Activated CD8-positive, alpha-beta T cell treated with anti-CD3 and anti-CD28 coated beads, Interleukin-2, amount 10 ng/mL, durations not matched to agents 7 days and 5 days (primary cell): ENCODE measurements at places on chromosomes 5 and 9.

GRCh38 chr5:163580516-163580915 is 75.1 kb downstream of the MAT2B start:
- DNase-seq: no peak

GRCh38 chr5:72463449-72464052 is 43.7 kb downstream of the ZNF366 start:
- no peak for DNase-seq

DNA sequence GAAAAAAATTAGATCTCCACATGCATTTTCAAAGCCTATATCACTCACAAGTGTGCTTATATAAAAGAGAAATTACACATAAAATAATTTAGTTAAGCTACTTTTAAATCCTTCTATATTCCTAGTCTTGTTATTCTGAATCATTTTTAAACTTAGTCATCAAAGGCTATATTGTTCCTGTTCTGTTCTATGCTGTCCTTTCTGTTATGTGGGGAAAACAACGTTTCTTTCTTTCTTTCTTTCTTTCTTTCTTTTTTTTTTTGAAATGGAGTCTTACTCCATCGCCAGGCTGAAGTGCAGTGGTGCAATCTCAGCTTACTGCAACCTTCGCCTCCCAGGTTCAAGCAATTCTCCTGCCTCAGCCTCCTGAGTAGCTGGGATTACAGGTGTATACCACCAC is 389.2 kb upstream of the FTMT start:
- no peak for DNase-seq

DNA sequence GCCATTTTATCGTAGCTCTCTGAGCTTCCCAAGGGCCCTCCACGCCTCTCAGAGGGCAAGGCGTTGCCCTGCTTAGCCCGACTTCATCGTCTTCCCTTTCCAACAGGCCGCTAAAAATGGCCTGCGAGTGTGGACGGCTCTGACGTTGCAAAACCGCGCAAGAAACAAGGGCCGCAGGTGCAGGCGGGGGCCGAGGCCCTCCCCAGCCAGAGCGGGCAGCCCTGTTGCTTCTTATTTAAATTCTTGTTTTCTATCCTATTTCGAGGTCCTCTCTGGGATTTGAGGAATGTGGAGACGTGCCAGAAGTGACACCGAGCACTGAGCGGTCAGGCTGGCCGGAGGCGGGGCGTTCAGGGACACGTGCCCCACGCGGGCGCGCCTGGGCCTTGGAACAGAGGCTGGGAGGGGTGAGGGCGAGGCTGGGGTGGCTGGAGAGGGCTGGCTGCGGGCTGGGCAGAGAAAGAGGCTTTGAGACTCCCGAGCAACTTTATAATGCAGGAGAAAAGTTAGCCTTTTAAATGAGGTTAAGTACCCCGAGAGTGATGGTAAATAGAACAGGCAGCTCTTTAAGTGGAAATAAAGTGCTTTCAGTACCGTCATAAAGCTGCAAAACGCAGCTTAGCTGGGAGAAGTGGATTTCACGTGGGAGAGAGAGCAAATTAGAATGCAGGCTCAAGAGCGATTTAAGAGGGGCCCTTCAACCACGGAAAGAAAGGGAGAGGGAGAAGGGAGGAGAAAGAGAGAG is 243.6 kb downstream of the AUH start:
- DNase-seq: no peak

GRCh38 chr5:81825237-81825636 is 74.3 kb upstream of the SSBP2 start:
- no peak for DNase-seq

- DNase-seq: no peak
Observed at GRCh38 chr5:88890070-88890781, 7.2 kb upstream of the MEF2C start.

- no peak for DNase-seq
Observed at GRCh38 chr5:57986761-57987341, 473.0 kb downstream of the PLK2 start.

GRCh38 chr9:108149326-108149725 is 659.8 kb upstream of the KLF4 start:
- no peak for DNase-seq

- DNase-seq: no peak
Observed at GRCh38 chr5:14330291-14330690, 187.1 kb downstream of the TRIO start.

DNA sequence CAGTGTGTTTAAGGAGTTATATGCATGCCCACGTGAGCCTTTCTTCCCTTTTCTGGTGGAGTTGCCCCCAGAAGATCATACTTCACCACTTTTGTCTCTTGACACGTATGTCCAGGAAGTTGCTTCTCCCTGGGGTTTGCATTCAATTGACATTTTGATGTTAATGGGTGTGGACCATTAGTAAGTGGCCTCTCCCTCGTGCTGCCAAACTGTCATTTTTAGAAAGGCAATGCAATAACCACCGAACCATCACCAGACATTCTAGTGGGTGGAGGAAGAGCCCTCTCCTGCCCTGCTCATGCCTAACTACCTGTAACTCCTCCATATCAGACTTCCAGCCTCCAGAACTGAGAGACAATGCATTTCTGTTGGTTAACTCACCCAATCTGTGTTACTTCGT is 290.8 kb downstream of the ATPSCKMT start:
- no peak for DNase-seq

DNA sequence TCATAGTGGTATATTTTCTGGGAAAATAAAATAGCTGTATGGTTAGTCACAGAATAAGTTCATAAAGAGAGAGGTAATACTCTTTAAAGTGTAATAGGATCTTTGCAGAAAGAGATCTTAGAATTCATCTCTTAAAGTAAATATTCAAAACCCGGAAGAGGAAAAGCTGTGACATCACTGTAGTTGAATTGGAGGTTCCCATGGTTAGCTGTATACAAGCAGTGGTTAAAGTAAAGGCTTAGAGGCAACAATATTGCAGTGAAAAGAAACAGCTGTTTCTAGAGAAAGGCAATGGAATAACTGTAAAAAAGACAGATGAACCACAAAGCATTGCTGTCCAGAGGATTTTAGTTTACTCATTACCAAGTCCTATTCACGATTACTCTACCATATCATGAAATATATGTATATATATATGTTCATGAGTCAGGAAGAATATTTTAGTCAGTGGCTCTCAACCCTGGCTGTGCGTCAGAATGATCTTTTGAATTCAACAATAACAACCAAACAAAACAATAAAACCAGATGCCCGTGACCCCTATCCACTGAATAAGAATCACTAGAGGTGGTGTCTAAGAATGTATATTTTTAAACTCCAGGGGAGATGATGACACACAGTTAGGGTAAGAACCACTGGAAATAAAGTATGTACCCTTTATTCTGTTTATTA is 4.7 kb downstream of the ERCC6L2 start:
- no peak for DNase-seq

DNA sequence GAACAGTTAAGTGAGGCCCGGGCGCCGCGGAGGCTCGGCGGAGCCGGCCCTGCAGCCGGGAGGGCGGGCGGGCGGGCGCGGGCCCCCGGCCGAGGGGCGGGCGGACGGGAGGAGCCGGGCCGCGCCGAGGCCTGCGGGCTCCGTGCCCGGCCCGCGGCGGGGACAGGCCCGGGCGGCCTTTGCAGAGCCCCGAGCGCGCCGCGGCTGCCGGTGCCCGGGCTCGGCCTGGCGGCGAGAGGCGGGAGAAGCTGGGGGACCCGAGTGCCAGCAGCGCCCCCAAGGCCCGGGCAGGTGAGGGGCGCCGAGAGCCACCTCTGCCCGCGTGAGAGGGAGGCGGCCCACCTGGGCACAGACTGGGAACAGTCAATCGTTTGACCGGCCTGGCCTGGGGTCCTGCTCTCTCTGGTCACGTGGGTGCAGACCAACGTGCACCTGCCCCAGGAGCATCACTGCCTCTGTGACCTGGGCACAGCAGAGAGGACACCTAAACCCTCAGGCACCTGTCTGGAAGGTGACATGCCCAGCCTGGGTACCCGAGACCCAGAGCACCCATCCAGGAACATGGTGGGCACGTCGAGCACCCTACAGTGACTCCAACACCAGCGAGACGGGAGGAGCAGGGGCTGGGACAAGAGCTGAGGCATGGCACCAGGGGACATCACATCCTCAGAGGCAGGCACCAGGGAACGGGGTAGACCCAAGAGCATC is 531 bp downstream of the MVB12B start:
- peak; percentile 34 for DNase-seq

- no peak for DNase-seq
Observed at GRCh38 chr9:98930792-98931191, 12.9 kb upstream of the COL15A1 start.

GRCh38 chr9:130570208-130570607 is 9.2 kb upstream of the FUBP3 start:
- DNase-seq: no peak

DNA sequence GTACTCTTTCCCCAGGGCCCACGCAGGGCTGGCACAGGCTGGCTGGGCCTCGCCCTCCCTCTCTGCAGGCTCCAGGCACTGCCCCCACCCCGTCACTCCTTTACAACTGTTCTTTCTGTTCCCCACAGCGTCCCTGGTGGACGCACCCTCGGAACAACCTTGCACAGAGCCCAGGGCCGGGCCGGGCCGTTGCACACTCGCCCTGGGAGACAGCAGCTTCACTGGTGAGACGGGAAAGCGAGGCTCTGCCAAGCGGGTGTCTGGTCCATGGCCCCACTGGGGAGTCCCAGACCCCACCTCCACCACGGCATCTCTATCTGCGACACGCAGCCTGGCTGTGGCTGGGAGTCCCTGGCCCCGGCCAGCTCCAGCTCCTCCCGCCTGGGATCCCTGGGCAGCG is 18.4 kb upstream of the QSOX2 start:
- DNase-seq: no peak

DNA sequence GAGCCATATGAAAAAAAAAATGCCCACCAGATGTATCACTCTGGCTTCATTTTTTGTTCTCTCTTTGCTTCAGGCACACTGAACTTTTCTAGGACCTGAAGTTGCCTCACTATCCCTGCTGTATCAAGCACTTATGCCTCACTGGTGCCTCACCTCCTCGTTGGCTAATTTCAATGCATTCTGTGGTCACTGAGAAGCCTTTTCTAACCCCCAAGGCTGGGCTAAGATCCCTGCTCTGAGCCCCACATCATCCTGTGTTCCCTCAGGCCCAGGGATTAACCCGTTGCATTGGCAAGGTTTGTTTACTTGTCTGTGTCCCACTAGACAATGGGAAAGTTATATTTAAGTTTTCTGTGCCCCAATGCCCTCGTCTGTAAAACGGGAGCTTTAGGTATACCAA is 362.7 kb downstream of the OSTF1 start:
- DNase-seq: no peak

- DNase-seq: no peak
Observed at GRCh38 chr5:31119938-31120641, 73.4 kb upstream of the CDH6 start.
